Colonic mucosa (tissue), 4 donors: ENCODE measurements at places on chromosomes 6 and 20. TPM values are rescaled to one million over a fixed set of nuclear protein-coding genes. Genes with fewer than 3 reads are reported as not detected.
A peak's percentile ranks its signal among the peaks of the same experiment; 100 is the strongest.

GRCh38 chr20:2253256-2253655 is 42.5 kb upstream of the TGM3 start:
- no peak overlapping the region for H3K27ac ChIP-seq
- H3K4me3 ChIP-seq, result no peak overlapping the region
- H3K36me3 ChIP-seq, result no peaks in the 10 kb centered on the region
- no peak for DNase-seq
- H3K27me3 ChIP-seq, result no peaks in the 10 kb centered on the region

DNA sequence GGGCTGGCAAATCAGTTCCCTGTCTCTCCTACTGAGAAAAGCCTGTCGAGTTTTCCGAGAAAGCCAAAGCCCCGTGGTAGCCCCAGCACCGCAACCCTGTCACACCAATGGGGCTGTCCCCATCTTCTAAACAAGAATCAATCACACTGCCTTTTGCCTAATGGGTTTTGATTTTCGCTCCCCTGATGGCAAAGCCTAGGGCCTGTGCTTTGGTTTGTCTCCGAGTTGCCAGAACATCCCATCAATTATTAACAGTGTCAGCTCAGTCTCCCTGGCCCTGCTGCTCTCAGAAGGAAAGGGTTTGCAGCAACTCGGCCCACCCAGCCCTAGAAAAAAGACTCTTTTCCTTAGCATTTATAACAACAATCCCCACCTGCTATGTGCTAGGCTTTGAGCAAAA is 4.2 kb downstream of the KCNB1 start:
- H3K27me3 ChIP-seq, result peaks cover 17% of the 10 kb centered on the region
- H3K4me3 ChIP-seq, result no peak overlapping the region
- no peaks in the 10 kb centered on the region for H3K36me3 ChIP-seq
- DNase-seq, result no peak

DNA sequence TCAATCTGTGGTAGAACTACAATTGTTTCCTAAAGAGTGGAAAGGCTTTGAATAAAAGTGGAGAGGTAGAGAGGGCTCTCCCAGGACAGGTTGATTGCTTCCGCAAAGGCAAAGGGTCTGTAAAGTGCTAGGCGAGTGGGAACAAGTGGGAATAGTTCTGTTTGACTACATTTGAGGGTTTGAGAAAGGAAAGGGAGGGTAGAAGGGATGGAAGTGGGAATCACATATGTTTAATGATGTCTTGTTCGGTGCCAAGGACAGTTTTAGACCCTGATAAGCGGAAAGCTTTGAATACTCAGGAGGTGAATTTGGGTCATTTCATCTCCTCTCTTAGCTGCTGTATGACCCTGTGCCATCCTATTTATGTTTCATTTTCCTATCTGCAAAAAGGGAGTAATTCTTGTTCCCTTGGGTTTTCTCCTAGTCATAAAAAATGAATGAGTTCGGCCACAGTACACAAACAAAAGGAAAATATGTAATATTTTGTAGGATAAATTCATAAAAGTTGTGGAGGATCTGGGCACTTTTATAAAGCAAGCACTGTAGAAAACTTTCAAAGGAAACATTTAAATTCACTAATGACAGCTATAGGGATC is 1.7 kb upstream of the PIM1 start:
- peak overlapping the region; percentile 80 for H3K27ac ChIP-seq
- DNase-seq, result no peak

Gene C20orf204
- total RNA-seq, result 3.3 TPM

- no peak for DNase-seq
- no peaks in the 10 kb centered on the region for H3K36me3 ChIP-seq
- H3K27me3 ChIP-seq, result no peaks in the 10 kb centered on the region
- H3K4me3 ChIP-seq, result no peak overlapping the region
- no peak overlapping the region for H3K27ac ChIP-seq
- no peaks in the 10 kb centered on the region for H3K4me1 ChIP-seq
Measured at GRCh38 chr20:50216543-50217206, 26.0 kb downstream of the CEBPB start.

DNA sequence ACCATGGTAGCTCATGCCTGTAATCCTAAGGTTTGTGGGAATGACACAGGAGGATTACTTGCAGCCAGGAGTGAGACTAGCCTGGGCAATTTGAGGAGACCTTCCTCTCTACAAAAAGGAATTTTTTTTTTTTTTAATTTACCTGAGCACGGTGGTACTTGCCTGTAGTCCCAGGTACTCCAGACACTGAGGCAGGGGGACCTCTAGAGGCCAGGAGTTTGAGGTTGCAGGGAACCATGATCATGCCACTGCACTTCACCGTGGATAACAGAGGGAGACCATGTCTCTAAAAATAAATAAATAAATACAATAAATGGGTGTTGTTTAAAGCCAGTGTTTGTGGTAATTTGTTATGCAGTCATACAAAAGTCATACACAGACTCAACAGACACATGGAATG is 2.4 kb upstream of the HLA-F start:
- DNase-seq, result no peak
- no peaks in the 10 kb centered on the region for H3K27me3 ChIP-seq
- no peak overlapping the region for H3K27ac ChIP-seq
- H3K4me1 ChIP-seq, result no peaks in the 10 kb centered on the region

Gene RIMS1
- total RNA-seq, result 0.56 TPM

GRCh38 chr20:52746190-52746589 is 226.0 kb upstream of the TSHZ2 start:
- H3K27ac ChIP-seq, result no peak overlapping the region
- no peaks in the 10 kb centered on the region for H3K27me3 ChIP-seq
- DNase-seq, result no peak
- H3K4me3 ChIP-seq, result no peak overlapping the region

- no peaks in the 10 kb centered on the region for H3K4me1 ChIP-seq
- H3K27me3 ChIP-seq, result no peaks in the 10 kb centered on the region
- no peak overlapping the region for H3K4me3 ChIP-seq
- peak overlapping the region; percentile 67 for H3K27ac ChIP-seq
- no peaks in the 10 kb centered on the region for H3K36me3 ChIP-seq
Measured at GRCh38 chr6:17865243-17865642, 122.2 kb downstream of the KIF13A start.

GRCh38 chr6:163643866-163644265 is 229.3 kb downstream of the QKI start:
- no peak overlapping the region for H3K27ac ChIP-seq
- H3K36me3 ChIP-seq, result no peaks in the 10 kb centered on the region
- no peaks in the 10 kb centered on the region for H3K4me1 ChIP-seq
- no peak for DNase-seq
- H3K4me3 ChIP-seq, result no peak overlapping the region

GRCh38 chr6:56549014-56549413 is 93.7 kb downstream of the DST start:
- no peak overlapping the region for H3K27ac ChIP-seq
- H3K27me3 ChIP-seq, result no peaks in the 10 kb centered on the region
- no peak for DNase-seq
- H3K4me3 ChIP-seq, result no peak overlapping the region
- H3K36me3 ChIP-seq, result no peaks in the 10 kb centered on the region

GRCh38 chr6:130046671-130047070 is 28.3 kb downstream of the L3MBTL3 start:
- H3K4me1 ChIP-seq, result no peaks in the 10 kb centered on the region
- no peaks in the 10 kb centered on the region for H3K36me3 ChIP-seq
- no peak overlapping the region for H3K27ac ChIP-seq
- DNase-seq, result no peak
- H3K4me3 ChIP-seq, result no peak overlapping the region
- H3K27me3 ChIP-seq, result no peaks in the 10 kb centered on the region

Gene OOEP
- total RNA-seq, result not detected

DNA sequence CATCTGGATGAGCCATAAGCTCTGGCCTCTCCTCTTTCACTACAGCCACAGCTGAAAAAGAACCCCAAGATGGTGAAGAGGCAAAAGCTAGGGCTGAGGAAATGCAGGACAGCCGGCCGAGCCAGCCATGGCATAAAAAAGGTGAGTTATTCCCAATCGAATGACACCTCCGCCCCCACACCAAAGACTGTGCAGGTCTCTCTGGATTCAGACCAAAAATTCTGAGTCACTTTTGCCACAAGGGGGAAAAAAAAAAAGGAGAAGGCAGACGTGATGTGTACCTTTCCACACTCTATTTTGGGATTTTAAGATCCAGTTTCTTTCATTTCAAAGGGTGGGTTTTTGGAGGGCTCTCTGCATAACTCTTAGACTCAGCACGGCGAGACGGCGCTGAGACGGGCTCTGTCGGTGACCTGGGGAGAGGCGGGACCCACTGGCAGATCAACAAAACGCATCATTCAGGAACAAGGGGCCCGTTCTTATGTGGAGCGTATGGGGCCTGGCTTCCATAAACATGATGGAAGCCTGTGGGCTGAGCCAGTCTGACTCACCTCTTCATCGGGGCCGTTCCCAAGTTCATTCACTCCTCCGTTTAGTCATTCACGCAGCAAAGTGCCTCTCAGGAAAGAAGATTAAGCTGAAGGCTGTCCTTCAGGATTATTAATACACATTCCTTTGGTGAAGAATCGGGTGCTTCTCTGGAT is 54.8 kb downstream of the NFATC2 start:
- H3K4me3 ChIP-seq, result no peak overlapping the region
- no peak overlapping the region for H3K27ac ChIP-seq
- H3K36me3 ChIP-seq, result no peaks in the 10 kb centered on the region
- H3K4me1 ChIP-seq, result no peaks in the 10 kb centered on the region
- DNase-seq, result no peak

DNA sequence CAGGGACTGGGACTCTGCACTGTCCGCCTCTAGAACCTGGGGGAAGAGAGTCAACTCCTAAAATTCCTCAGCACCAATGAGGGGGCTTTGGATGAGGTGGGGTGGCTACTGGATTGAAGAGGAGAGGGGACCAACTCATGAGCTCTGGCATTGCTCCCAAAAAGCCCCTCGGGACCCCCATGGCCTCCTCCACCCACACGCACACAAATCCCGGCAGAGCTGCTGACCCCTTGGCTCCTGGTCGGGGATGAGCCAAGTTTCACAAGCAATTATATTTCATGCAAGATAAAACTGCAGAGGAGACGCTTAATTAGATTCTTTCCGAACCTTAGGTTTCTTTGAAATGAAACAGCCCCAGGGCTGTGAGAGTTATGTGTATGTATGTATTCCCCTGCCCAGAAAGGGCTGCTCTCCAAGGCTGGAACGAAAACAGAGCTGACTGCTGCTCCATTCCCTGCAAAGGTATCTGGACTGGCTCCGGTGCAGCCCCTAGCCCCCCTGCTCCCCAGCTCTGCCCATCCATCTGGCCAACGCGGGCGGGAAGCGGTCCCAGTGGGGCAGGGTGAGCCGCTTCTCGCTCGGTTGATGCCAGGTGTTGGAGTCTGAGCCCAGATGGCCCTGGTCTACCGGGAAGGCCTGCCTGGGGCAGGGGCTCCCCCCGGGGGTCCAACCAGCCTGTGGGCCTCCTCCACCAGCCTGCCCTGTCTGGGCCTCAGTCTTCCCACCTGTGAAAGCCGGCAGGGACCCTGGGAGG is 46.8 kb upstream of the STX16 start:
- no peaks in the 10 kb centered on the region for H3K27me3 ChIP-seq
- H3K4me3 ChIP-seq, result no peak overlapping the region
- H3K4me1 ChIP-seq, result no peaks in the 10 kb centered on the region
- no peak for DNase-seq

DNA sequence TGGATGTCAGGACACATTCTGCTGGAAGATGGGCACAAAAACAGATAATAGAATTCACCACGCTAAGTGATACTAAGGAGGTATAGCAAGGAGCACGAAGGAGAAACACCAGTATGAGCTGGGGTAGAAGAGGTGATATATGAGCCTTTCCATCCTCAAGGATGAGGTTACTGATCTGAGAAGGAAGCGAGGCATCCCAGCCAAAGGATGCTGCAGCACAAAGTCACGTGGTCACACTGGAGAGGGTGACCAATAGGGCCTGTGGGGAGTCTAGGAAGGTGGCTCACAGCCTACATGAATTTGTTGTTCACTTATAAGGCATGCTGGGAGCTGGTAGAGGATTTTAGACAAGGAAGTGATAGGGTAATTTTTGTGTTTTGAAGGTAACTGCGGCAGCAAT is 1.4 kb downstream of the GINS1 start:
- no peak overlapping the region for H3K4me3 ChIP-seq
- no peak for DNase-seq
- no peak overlapping the region for H3K27ac ChIP-seq
- H3K27me3 ChIP-seq, result no peaks in the 10 kb centered on the region

Gene WFDC10B
- total RNA-seq, result not detected

Gene C6orf58
- not detected for total RNA-seq

Gene C6orf132
- total RNA-seq, result 42.3 TPM

Gene CNR1
- 0.82 TPM for total RNA-seq

Gene APOBEC2
- total RNA-seq, result 0.22 TPM

- no peaks in the 10 kb centered on the region for H3K27me3 ChIP-seq
- H3K27ac ChIP-seq, result no peak overlapping the region
- H3K36me3 ChIP-seq, result no peaks in the 10 kb centered on the region
- H3K4me1 ChIP-seq, result peaks cover 16% of the 10 kb centered on the region
Measured at GRCh38 chr20:53937929-53938367, 132.4 kb downstream of the BCAS1 start.

Gene NHLRC1
- 2.5 TPM for total RNA-seq
